ENCODE measurements at places on chromosomes 4 and X.

GRCh38 chr4:153079857-153080391, 124.3 kb upstream of the TRIM2 start:
- no peak for DNase-seq

DNA sequence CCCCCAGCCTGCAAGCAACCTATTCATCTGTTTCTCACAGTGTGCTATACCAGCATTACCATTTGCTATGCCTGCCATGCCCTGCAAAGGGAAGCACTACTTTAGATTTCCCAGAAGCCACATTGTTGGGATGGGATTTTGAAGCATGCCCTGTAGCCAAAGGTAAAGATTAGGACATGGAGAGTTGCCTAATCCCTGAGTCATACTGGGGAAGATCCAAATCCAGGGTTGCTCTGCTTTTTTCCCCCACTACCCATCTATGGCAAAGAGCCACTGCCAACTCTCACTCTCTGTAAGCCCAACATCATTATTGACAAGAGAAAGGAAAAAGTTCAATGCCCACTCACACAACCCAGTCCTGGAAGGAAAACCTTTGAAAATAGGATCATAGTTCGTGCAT, 36.7 kb upstream of the TMEM164 start:
- DNase-seq, result no peak

DNA sequence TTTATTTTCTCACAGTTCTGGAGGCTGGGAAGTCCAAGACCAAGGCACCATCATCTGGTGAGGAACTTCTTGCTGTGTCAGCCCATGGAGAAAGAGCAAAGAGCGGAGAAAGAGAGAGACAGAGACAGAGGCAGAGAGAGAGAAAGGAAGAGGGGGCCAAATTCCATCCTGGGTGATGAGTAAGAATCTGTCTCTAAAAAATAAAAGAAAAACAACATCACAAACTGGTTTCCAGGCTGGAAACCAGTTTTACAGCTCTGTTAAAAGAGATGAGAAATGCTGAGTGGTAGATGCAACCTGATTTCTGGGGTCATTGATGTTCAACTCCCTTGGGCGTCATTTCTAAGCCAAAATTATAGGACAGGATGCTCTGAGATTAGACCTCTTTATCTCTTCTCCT, 72.9 kb downstream of the SHOX start:
- DNase-seq, result no peak

DNA sequence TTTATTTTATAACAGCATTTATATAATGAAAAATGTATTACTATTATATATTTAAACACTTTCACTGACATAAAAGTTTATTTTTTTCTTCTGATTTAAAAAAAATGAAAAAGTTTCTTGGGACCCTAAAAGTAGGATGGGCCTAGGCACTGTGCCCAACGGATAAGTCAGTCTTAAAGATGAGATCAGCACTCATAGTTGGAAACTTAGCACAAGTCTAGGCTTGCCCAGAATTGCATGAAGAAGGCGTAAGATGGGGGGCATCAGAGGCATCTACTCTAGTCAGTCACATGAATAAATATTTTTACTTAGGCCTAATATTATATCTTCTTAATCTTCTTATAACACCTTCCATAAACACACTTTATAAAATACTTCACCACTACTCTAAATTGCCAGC, 306.7 kb upstream of the GRID2 start:
- DNase-seq, result no peak

- DNase-seq, result no peak
Measured at GRCh38 chrX:27679281-27679680, 89.1 kb downstream of the DCAF8L2 start.

Measured in left hindlimb (tissue), 1 donor.